ENCODE measurements at places on chromosomes 16 and 17.

- DNase-seq: no peak
Observed at GRCh38 chr17:29933379-29933778, 3.4 kb upstream of the SSH2 start.

DNA sequence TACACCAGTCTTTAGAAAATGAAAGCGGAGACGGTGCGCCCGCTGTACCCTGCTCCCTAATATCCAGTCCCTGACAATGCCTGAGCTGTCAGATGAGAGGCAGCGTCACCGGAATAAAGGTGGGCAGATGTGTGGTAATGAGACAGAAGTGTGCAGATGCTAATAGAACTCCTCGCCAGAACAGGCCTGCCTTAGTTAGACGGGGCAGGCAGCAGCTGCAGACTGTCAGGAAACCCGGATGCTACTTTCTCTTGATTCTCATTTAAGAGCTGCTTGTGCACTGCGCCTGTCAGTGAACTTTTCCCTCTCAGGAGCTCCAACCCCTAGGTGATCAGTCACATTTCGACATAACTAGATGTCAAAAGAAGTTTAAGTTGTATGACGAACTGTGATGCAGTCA is 221.8 kb upstream of the IRX3 start:
- no peak for DNase-seq

DNA sequence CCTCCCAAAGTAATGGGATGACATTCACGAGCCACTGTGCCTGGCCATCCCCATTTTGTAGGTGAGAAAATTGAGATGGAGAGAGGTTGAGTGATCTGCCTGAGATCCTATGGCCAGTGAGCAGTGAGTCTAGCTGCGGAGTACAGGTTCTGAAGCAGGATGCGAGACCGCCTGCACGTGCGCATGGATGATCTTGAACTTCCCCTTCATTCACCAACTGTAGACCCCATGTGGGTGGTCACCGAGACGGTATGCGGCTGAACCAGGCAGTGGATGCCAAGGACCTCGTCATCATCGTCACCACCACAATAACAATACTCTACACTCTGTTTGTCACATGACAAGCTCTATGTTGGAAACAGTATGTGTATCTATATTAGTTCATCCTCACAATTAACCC is 6.2 kb upstream of the SPNS3 start:
- no peak for DNase-seq

DNA sequence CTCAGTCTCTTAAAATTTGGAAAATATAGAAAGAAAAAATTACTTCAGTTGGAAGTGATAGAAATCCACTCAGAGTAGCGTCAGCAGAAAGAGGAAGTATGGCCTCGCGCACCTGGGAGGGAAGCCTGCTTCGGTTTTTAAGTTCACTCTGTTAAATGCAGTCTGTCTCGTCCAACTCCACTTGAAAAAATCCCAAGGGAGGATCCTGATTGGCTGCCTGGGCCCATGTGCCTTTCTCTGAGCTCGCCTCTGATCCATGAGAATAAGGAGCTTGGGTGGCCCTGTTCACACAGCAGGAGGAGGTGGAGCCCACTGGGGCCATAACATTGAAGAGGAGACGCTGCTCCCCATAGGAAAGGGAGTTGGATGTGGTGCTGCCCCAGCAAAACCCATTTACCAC is 40.7 kb downstream of the DNAJA2 start:
- no peak for DNase-seq

DNA sequence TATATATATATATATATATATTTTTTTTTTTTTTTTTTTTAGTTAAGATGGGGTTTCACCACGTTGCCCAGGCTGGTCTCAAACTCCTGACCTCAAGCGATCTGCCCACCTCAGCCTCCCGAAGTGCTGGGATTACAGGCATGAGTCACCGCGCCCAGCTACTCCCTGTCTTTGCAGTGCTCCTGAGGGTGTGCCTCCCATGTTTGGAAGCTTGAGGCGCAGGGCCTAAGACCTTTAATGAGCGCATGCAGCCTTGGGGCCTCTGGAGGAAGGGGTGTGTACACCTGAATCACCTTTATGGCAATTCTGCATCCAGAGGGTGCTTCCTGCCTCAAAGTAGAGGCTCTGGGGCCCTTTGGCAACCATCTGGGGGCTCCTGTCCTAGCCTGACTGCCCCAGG is 219.4 kb upstream of the CIBAR2 start:
- no peak for DNase-seq

DNA sequence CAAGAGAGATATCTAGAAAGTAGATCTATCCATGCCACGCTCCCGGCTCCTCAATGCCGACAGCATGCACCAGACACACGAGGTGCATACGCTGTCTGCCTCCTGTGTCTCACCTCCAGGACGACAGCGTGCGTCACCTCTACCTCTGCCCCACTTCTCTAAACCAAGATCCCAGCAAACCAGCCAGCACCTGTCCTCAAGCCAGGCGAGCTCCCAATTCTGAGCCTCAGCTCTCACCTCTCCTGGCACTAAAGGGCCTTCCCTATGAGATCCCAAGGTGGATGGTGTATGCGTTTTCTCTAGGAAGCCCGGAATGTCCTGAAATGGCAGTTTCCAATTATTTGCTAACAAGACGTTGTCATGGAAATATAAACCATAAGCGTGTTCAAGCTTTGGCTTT is 36.2 kb upstream of the RCVRN start:
- no peak for DNase-seq

GRCh38 chr17:2703606-2704005 is 8.0 kb downstream of the CLUH start:
- no peak for DNase-seq

GRCh38 chr17:13074026-13074425 is 56.2 kb upstream of the ELAC2 start:
- DNase-seq: no peak

- peak; percentile 91 for DNase-seq
Observed at GRCh38 chr16:2842340-2843000, 12.4 kb downstream of the ZG16B start.

GRCh38 chr17:65576939-65577338 is 15.5 kb upstream of the AXIN2 start:
- no peak for DNase-seq

DNA sequence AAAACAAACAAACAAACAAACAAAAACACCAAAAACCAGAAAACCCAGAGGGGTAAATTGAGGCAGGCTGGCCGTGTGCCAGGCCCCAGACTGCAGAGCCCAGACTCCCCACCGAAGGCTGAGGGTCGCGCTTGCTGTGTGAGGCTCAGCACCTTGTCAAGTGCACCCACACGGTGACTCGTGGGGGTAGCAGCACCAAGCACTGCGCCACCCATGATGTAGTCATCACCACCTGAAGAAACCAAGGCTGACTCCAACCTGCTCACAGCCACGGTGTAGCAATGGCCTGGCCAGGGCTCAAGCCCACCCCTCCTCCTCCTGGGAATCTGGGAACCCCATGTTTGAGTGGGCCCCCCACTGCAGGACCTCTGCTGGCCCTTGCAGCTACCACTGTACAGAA is 11.9 kb downstream of the MCRIP1 start:
- no peak for DNase-seq

DNA sequence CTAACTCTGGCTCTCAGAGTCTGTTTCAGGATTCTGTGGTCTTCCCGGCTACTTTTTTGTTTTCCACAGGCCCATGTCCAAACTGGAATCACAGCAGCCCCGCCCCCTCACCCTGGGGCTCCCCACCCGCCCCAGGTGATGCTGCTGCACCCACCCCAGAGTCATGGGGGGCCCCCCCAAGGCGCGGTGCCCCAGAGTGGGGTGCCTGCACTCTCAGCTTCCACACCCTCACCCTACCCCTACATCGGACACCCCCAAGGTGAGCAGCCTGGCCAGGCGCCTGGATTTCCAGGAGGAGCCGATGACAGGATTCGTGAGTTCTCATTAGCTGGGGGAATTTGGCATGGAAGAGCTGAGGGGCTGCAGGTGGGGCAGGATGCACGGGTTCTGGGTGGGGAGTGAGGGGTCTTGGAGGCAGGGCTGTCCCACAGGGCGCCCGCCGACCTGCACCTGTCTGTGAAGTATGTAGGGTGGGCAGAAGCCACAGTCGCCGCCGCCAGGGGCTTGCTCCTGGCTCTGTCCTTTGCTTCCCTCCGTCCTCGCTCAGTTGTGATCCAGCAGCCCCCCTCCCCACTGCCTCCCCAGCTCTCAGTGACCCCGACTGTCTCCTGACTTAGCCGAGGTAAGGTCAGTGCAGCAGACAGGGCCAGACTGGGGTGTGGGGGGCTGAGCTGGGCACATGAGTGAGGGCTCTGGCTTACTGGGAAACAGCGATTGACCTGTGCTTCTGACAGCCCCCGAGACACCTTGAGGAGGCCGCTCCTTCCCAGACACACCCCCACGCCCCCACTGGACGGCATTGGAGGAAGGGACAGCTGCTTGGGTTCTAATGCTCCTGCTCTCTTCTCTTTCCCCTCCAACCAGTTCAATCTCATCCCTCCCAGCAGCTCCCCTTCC is 10.0 kb downstream of the TUFM start:
- DNase-seq: no peak

DNA sequence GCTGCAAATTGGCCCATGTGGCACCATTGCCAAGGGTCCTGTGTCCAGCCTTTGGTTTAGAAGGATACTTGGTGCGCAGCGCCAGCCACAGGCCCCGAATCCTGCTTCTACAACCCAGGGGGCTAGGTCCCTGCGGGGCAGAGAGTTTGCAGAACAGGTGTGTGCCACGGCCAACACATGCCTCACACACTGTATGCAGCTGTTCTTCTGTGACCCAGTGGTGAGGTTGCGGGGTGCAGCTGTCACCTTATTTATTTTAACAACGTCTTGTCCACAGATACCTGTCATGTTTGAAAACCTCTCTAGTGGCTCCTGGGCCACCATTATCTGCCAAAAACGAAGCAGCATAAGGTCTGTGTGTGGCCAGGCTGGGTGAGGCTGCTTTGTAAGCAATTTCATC is 11.6 kb downstream of the CBFA2T3 start:
- no peak for DNase-seq

- no peak for DNase-seq
Observed at GRCh38 chr17:27976331-27976730, 66.1 kb upstream of the NLK start.

- no peak for DNase-seq
Observed at GRCh38 chr17:31550389-31551056, 159.0 kb downstream of the RAB11FIP4 start.

DNA sequence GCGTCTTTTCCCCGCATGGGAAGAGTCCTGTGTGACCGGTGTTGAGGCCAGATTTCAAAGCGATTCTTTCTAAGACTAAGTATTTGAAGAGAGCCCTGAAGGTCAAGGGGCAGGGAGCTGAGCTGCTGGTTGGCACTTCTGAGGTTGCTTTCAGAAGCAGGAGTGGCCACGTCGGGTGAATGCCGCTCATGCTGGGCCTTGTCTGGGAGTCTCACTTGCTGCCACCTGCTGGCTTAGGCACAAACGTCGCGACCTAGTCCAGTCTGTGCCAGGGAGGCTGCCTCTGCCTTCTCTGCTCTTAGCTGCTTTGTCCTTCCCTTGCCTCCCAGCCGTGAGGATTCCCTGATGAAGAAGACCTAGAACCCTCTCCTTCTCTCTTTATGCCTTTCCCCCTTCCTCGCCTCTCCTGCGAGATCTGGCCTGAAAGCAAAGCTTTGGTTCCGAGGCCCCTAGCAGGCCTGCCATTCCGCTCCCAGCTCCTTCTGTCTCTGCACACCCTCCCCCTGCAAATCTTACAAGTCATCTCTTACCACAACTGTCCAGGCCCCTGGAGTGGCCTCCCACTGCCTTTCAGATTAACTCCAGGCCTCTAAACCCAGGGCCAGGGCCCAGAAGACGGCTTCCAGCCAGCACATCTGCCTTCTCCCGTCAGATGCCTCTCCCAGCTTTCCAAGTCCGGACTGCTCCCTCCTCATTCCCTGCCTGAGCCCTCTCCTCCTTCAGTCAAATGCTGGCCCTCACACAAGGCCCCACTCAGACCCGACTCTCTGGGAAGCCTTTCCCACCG is 11.4 kb downstream of the CTNS start:
- DNase-seq: peak; percentile 57

- DNase-seq: no peak
Observed at GRCh38 chr16:25109643-25110042, 1.9 kb upstream of the LCMT1 start.

- DNase-seq: no peak
Observed at GRCh38 chr16:31129568-31130335, 5.8 kb downstream of the PRSS8 start.

DNA sequence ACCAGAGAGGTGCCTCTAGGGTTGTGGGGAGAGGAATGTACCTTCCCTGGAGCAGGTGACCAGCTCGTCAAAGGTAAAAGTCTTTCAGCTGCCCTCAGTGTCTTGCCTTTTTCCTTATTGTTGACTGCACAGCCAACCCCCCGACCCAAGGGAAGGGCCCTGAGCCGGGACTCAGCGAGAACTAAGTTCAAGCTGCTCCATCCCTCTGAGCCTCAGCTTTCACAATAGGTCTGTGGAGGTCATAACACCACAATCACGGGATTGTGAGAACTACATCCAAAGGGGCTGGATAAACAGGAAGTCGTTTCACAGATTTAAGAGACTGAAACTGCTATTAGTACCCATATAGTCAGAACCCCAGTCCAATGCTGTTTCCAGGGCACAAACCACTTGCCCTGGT is 2.6 kb upstream of the KRT36 start:
- DNase-seq: no peak

DNA sequence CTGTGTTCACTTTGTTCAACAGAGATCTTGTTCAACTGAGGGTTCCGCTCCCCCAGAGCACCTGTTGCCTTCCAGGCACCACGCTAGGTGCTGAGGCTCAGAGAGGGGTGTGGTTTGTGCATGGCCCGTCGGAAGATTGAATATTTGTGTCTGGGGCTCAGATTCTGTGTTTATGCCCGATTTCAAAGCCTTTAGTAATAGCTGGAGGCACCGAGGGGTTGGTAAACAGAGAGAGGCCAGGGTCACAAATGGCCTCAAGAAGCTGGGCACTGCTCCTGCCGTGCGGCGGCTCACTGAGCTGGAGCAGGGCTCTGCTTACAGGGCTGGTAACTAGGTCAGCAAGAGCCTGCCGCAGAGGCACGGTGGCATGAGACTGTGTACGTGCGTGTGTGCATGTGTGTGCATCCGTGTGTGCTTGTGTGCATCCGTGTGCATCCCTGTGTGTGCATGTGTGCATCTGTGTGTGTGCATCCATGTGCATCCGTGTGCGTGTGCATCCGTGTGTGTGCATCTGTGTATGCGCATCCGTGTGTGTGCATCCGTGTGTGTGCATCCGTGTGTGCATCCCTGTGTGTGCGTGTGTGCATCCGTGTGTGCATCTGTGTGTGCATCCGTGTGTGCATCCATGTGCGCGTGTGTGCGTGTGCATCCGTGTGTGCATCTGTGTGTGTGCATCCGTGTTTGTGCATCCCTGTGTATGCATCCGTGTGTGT is 5.4 kb downstream of the ITGAE start:
- no peak for DNase-seq
